Putamen (tissue), 1 donor: ENCODE measurements at places on chromosomes 1 and 21.

GRCh38 chr1:6935911-6936690 is 150.8 kb downstream of the CAMTA1 start:
- DNase-seq: no peak

GRCh38 chr1:30755746-30756145 is 1.8 kb downstream of the LAPTM5 start:
- no peak for DNase-seq

- peak; percentile 72 for DNase-seq
Measured at GRCh38 chr1:234862944-234863515, 253.1 kb upstream of the IRF2BP2 start.

- DNase-seq: no peak
Measured at GRCh38 chr1:65679773-65680172, 112.9 kb upstream of the PDE4B start.

GRCh38 chr1:116147972-116148371 is 36.8 kb downstream of the MAB21L3 start:
- no peak for DNase-seq

DNA sequence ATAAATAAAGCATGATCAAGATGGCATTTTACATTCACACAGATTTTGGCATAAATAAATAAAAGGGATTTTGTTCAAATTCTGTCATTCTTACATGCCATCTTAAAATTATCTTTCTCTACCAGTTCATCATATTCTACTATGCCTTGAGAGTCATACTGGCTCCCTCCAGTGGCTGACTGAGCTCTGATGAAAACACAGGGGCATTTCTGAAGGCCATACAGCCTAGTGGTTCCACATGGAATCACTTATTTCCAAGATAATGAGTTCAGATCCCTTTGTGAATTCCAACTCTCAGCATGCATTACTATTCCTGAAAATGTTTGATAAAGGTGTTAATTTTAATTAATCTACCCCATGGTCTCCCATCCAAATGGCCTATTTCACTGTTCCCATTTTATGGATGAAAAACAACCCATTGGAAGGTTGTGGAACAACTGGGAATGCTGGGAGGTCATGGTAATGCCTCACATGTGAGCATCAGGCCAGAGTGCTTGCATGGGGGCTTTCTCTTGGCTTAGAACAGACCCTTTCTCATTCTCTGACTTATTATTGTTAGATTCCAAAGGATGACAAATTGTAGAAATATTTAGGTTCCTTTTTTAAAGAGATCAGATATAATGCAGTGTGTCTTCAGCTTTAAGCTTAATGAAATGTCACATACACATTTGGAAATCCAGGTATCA is 622.4 kb upstream of the PKN2 start:
- DNase-seq: no peak

DNA sequence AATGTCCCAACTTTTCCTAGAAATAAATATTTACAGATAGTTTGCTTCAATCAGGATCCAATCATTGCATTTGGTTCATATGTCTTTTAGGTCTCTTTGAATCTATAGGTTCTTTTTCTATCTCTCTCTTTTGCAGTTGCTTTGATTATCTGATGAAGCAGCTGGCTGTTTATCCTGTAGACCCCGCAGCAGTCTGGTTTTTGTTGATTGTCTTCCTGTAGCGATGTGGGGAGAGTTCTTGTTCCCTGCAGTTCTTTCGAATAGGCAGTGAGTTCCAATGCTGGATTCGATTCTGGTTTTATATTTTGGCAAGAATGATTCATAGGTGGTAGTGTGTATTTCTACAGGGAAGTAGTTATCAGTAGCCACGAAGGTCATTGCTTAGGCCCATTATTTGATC is 7.4 kb upstream of the MIXL1 start:
- DNase-seq: no peak

GRCh38 chr1:1778663-1779319 is 521 bp upstream of the NADK start:
- peak; percentile 56 for DNase-seq

GRCh38 chr1:157969697-157970485 is 23.6 kb upstream of the KIRREL1 start:
- no peak for DNase-seq

GRCh38 chr1:26020941-26021646 is 481 bp upstream of the EXTL1 start:
- DNase-seq: no peak

DNA sequence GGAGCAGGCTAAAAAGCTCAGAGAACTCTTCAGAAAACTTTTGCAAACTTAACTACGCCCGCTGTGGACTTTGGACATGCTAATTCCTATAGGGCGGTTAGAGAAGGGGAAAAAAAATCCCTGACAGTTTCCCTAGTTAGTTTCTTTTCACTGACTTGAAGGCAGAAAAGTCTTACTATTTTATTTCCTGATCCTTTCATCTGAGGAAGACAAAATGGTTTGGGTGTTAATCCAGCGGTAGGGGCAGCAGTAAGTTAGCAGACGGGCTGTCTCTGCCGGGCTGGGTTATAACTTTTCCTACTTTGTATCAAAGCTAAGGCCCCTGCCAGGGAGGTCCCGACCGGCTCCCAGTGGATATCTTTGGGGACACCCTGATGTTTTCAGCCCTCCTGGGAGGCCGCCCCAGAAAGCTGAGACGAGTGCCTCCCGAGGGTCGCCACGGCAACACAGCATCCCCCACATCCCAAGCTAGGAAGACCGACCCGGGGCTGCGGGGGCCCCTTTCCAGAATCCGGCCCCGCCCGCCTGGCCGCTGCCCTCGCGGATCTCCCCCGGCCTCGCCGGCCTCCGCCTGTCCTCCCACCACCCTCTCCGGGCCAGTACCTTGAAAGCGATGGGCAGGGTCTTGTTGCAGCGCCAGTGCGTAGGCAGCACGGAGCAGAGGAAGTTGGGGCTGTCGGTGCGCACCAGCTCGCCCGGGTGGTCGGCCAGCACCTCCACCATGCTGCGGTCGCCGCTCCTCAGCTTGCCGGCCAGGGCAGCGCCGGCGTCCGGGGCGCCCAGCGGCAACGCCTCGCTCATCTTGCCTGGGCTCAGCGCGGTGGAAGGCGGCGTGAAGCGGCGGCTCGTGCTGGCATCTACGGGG is 162.6 kb downstream of the RUNX1 start:
- DNase-seq: no peak

- DNase-seq: no peak
Measured at GRCh38 chr1:19042675-19043578, 86.5 kb upstream of the IFFO2 start.

DNA sequence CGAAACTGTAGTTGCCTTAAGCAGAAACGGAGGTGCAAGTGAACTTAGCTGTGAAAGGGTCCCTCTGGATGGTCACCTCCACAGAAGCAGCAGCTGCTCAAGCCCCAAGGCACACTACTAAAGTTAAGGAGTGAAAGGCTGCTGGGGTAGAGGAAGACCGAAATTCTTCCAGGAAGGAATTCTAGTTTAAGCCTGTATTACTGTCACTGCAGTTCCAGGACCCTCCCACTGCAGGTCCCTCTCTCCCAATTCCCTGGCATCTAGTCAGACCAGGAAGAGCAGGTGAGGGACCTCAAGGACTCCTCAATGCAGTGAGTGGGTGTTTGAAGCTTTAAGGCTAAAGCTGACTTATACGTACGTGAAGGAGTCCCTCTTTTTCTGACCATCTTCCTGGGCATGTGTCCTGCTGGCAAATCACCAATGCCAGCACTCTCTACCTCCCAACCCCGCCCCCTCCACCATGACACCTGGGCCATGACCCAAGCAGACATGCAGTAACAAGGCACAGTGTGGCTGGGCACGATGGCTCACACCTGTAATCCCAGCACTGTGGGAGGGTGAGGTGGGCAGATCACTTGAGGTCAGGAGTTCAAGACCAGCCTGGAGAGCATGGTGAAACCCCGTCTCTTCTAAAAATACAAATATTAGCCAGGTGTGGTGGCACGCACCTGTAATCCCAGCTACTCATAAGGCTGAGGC is 57.2 kb downstream of the TGFBR3 start:
- DNase-seq: no peak

GRCh38 chr1:110057963-110058518 is 12.4 kb downstream of the ALX3 start:
- no peak for DNase-seq

DNA sequence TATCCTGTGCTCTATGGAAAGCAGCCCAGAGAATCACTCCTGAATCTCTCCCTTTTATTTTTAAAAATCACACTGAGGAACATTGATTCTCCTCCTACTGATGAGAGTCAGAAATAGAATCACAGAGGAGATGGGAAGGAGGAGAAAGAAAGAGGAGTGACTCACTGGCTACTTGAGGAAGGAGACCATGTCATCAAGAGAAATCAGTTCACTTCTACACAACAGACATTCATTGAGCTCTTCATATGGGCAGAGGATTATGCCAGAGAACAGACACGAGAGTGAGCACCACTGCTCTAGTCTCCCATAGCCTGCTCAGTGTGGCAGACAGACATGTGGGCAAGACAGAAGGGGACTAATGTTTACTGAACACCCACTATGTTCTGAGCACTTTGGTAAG is 44.2 kb downstream of the RAB3B start:
- DNase-seq: peak; percentile 43

- DNase-seq: no peak
Measured at GRCh38 chr1:32702599-32703478, at the start of gene SYNC. Gene SYNC (minus strand): TSS chr1:32702770. CDS start chr1:32702660, 110 bp downstream.

DNA sequence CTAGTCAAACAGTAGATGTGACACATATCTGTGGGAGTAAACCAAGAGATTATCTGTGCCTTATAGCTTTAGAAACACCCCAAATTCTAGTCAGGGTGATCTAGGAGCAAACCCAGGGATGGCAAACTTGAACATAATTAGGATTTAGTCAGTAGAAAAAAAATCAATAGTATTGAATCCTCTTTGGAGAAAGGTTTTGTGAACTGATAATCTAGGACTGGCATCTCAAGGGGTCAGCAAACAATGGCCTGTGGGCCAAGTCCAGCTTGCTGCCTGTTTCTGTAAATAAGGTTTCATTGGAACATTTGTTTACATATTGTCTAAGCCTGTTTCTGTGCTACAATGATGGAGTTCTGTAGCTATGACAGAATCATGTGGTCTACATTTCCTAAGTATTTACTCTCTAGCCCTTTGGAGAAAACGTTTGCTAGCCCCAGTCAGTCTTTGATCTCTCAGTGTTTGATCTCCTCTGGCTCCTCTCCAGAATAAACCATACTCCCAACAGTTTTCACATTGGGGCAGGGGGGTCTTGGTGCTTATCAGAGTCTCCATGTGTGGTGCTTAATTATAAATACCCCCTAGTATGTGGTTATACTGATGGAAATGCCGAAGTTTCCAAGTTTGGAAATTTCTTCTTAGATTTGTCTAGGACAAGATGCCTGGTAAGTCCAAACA is 385.8 kb downstream of the NTNG1 start:
- DNase-seq: no peak

GRCh38 chr1:32197837-32198236 is 2.6 kb upstream of the CCDC28B start:
- DNase-seq: no peak

GRCh38 chr1:178160736-178161475 is 67.0 kb downstream of the RASAL2 start:
- DNase-seq: no peak

DNA sequence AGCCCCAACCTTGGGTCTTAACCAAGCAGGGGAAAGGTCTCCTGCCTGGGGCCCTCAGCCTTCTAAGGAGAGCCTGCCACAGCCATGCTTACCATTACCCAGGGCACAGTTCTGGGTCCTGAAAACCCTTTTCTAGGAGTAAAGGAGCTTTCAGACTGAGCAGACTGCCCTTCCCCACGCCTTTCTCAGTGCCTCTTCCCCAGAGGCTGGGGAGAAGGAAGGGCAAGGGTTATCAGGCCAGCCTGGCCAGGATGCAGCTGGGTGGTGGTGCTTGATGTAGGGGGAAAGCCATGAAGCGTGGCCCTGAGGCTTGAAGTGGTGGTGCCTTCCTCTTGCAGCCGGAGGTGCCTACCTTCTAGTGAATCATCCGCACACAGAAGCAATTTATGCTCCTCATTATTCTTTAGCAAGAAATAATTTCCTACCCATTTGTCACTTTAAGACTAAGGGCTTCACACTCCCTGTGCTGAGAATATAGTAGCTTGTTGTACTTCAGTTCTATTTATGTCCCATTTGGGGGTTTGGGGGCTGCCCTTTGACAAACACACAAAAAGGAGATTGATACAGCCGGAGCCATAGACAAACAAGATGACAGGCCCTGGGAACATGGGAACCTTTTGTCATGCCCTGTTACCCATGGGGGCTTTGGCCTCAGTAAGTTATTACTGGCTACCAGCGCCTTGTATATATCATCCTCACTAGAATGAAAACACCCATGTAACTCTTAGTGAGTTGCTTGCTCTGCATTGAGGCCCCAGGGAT is 40.7 kb downstream of the MAN1C1 start:
- DNase-seq: no peak

DNA sequence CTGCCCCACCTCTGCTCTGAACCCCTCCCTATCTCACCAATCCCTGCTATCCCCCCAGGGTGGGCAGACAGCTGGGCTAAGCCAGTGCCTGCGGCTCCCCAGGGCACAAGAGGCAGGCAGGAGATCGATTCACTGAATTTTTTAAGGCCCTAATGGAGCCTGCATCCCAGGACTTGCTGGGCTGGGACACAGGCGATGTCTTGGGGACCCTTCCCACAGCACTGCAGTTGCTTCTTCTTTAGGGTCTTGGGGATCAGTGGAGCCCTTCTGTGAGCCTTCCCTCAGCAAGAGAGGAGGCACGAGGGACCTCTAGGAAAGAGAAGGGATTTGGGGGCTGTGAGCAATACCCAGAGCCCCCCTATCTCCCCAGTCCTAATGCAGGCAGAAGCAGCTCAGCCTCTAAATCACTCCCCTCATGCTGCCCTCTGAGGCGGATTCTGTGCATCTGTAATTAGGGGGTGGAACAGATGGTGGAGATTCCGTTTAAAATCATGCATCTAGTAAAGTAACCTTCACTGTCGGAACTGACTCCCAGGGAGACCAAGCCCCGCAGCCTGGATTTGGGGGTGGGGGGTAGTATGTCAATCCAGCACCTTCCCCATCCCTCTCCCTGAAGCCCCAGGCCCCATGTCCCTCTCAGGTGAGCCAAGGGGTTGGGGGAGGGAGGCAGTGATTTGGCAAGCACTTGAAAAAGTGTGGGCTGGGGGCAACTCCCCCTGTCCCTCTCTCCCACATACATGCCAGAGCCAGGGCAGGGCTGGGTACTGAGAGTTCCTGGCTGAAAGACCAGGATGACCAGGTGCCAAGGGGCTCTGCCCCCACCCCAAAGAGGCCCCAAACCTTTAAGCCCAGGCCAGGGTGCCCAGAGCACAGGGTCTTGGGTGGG is 10.0 kb downstream of the AHDC1 start:
- no peak for DNase-seq

DNA sequence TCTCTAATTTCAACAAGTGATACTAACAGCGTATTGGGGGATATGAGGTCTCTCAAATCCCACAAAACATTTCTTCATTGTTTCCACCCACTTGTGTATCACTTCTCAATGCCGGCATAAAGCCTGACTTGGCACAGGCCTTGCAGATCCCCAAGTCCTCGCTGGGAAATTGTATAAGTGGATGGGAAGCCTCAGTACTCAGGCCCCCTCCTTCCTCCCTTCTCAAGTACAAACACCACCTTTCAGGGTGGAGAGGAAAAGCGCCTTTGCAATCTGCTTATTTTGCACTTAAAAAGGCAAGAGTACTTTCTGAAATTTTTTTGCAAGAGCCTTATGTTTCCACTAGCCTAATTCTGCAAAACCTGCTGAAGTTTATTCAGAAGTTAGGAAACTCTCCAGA is 25.8 kb upstream of the KLHDC8A start:
- no peak for DNase-seq
